ENCODE measurements at places on chromosomes 7 and 10.
A peak's percentile ranks its signal among the peaks of the same experiment; 100 is the strongest.

DNA sequence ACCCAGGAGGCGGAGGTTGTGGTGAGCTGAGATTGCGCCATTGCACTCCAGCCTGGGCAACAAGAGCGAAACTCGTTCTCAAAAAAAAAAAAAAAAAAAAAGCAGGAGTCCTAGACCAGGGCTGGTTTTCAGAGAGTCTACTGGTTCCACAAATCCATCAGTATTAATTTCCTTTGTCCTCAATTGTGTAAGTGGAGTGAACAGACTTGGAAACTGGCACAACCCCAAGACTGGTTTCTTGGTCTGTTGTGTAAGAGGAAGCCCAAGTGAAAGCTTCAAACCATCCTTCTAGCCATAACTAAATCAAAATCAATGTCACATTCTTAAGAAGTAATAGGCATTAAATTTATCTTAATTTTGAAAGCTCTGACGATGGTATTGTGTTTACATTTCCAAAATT is 213.6 kb downstream of the DGKI start:
- H3K36me3 ChIP-seq = no peaks in the 10 kb centered on the region
- no peak overlapping the region for H3K27ac ChIP-seq
- H3K27me3 ChIP-seq = no peaks in the 10 kb centered on the region
- H3K4me1 ChIP-seq = no peaks in the 10 kb centered on the region

GRCh38 chr10:121984463-121984862 is 4.5 kb upstream of the TACC2 start:
- H3K4me1 ChIP-seq = no peaks in the 10 kb centered on the region
- no peak for DNase-seq
- no peak overlapping the region for H3K27ac ChIP-seq
- no peak overlapping the region for H3K4me3 ChIP-seq

DNA sequence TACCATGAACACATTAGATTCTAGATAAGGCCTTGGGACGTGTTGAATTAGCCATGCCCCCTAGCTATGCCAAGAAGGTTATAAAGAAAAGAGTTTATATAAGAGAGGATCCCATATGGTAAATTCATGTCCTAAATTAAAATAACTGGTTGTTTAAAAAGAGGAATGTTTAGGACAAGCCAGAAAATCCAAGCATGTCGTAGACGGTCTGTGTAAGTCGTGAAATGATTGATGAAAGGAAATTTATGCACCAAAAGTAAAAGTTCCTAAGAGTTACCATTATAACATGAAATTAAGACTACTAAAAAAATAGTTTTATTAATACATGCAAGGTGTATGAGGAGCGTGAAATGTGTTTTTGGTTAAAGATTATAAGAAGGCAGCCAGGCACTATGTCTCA is 624.9 kb downstream of the ARL4A start:
- peak; percentile 24 for DNase-seq
- H3K36me3 ChIP-seq = no peaks in the 10 kb centered on the region
- no peak overlapping the region for H3K27ac ChIP-seq

GRCh38 chr10:21329995-21330627 is 195.4 kb downstream of the SKIDA1 start:
- H3K4me3 ChIP-seq = no peak overlapping the region
- H3K27me3 ChIP-seq = no peaks in the 10 kb centered on the region
- H3K4me1 ChIP-seq = no peaks in the 10 kb centered on the region
- H3K27ac ChIP-seq = no peak overlapping the region
- no peaks in the 10 kb centered on the region for H3K36me3 ChIP-seq

DNA sequence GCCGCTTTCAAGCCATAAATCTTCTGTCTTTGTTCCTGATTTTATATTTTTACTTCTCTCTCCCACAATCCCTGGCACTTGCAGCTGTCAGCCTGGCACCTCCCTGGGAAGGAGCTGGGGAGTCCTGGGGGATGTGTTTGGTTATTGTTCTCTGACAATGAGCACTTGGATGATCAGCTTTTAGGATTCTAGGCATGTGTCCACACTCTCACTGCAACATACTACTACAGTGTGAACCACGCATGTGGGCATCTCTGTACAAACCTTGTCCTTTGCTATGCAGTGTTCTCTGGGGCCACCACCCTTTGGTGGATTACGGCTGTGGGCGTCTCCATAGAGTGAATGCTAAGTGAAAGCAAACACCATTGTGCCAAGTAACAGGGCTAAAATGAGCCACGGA is 168.4 kb upstream of the KMT2E start:
- H3K36me3 ChIP-seq = no peaks in the 10 kb centered on the region
- peaks cover 16% of the 10 kb centered on the region for H3K27me3 ChIP-seq
- DNase-seq = no peak
- no peaks in the 10 kb centered on the region for H3K4me1 ChIP-seq
- no peak overlapping the region for H3K4me3 ChIP-seq

DNA sequence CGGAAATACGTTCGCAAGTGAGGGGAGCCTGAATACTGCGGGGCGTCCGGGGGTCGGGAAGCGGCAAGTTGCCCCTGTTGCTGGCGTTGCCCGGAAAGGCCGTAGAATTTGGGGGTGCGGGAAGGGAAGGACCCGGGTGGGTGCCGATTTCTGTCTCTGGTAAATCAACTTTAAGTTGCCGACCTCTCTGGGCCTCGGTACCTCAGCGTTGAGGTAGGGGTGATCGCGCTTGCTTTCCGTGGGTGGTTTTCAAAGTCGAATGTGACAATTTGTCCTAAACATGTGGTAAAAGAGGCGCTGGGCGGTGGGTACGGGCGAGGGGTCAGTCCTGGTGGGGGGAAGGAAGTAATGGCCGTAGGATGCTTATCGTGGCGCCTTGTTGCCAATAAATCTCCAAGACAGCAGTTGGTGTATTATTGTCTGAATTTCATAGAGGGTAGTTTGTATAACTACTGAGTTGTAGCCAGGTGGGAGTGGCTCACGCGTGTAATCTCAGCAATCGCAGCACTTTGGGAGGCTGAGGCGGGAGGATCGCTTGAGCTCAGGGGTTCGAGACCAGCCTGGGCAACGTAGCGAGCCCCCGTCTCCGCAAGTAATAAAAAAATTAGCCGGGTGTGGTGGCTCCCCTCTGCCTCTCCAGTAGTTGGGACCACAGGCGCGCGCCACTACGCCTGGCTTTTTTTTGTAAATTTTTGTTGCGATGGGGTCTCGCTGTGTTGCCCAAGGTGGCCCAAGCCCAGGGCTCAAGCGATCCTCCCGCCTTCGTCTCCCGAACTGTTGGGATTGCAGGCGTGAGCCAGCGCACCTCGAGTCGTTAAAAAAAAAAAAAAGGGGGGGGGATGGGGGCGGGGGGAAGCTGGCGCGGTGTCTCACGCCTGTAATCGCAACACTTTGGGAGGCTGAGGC is 644 bp downstream of the BUD23 start:
- peaks cover 54% of the 10 kb centered on the region for H3K36me3 ChIP-seq
- H3K4me3 ChIP-seq = peak overlapping the region; percentile 98
- no peaks in the 10 kb centered on the region for H3K27me3 ChIP-seq

DNA sequence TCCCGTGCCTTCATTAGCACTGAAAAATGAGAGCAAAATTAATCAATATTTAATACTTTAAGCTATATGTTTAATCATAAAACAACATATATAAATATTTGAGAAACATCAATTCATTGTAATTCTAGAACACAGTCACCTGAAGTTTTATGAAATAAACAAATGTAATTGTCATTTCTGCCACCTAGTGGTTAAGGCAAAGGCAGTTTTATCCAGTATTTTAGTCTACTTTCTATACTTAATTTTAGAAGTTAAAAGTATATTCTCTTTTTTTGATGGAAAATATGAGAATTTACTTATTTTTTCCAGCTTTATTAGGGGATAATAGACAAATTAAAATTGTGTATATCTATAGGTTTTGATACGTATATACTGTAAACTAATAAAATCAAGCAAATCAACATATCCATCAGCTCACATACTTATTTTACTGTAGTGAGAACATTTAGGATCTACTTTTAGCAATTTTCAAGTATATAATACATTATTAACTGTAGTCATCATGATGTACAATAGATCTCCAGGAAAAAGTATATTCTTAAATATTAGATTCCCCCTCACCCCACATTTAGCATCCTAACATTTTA is 16.9 kb downstream of the PCGF6 start:
- H3K4me3 ChIP-seq = no peak overlapping the region
- no peak for DNase-seq
- no peak overlapping the region for H3K27ac ChIP-seq
- no peaks in the 10 kb centered on the region for H3K4me1 ChIP-seq

GRCh38 chr7:158353606-158354570 is 233.7 kb downstream of the PTPRN2 start:
- H3K27ac ChIP-seq = no peak overlapping the region
- H3K4me3 ChIP-seq = no peak overlapping the region
- DNase-seq = peak; percentile 36
- H3K4me1 ChIP-seq = no peaks in the 10 kb centered on the region
- H3K36me3 ChIP-seq = no peaks in the 10 kb centered on the region

- no peak overlapping the region for H3K4me3 ChIP-seq
- H3K27me3 ChIP-seq = no peaks in the 10 kb centered on the region
- no peak for DNase-seq
- H3K36me3 ChIP-seq = no peaks in the 10 kb centered on the region
These were observed 180.2 kb upstream of the TPK1 start for GRCh38 chr7:145016068-145016467.

DNA sequence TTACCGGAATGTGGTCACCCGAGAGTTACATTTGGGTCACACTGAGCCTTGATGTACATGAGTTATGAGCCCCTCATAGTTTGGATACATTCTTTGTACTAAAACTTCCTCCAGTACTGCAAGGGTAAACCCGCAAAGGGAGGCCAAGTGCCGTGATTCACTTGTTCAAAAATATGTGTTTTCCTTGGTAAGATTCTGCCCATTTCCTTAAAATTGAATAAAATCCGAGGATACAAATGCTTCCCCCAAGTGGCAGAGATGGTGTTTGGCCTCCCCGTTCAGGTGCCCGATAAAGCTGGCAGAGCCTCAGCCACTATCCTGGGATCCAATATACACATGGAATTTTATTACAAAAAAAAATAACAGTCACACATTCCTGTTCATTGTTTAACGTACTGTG is 268.3 kb downstream of the DIP2C start:
- peaks cover 2% of the 10 kb centered on the region for H3K27me3 ChIP-seq
- no peak overlapping the region for H3K4me3 ChIP-seq
- H3K4me1 ChIP-seq = peaks cover 7% of the 10 kb centered on the region
- DNase-seq = no peak
- H3K27ac ChIP-seq = no peak overlapping the region

- no peaks in the 10 kb centered on the region for H3K27me3 ChIP-seq
- no peak for DNase-seq
- no peaks in the 10 kb centered on the region for H3K4me1 ChIP-seq
- no peak overlapping the region for H3K4me3 ChIP-seq
These were observed 30.7 kb upstream of the HYCC1 start for GRCh38 chr7:23044581-23044980.

DNA sequence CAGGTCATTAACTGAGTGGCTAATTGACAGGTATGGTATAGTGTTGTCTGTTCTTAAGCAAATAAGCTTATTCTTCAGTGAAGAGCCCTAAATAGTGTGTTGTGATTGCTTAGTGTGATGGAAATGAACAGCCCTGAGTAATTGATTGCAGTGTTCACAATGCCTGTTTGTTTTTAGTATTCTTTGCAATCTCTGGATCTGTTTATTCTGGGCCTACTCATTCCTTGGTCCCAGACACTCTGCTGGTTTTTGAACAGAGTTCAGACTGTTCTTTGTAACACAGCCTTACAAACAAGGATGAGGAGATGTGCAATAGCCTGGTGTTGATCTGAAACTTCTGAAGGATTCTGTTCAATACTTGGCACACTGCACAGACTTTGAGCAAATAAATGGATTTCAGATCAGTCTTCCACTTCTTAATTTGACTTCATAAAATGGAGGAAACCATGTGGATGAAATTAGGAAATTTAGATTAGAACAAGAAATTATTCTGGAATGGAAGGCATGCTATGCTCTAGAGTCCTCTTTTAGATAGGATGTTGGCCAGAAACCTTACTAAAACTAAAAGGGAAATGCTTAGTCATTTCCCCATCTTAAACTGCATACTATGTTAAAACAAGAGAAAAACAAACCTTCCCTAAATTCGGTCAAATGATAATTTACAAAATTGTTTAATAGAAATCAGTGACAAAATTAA is 444.2 kb upstream of the SEMA3D start:
- H3K36me3 ChIP-seq = no peaks in the 10 kb centered on the region
- no peaks in the 10 kb centered on the region for H3K4me1 ChIP-seq
- DNase-seq = no peak
- H3K27ac ChIP-seq = no peak overlapping the region
- H3K27me3 ChIP-seq = no peaks in the 10 kb centered on the region

GRCh38 chr7:144713850-144714249 is 122.0 kb downstream of the TPK1 start:
- no peak overlapping the region for H3K4me3 ChIP-seq
- no peaks in the 10 kb centered on the region for H3K36me3 ChIP-seq
- H3K27ac ChIP-seq = no peak overlapping the region
- DNase-seq = no peak
- H3K4me1 ChIP-seq = no peaks in the 10 kb centered on the region
- no peaks in the 10 kb centered on the region for H3K27me3 ChIP-seq

DNA sequence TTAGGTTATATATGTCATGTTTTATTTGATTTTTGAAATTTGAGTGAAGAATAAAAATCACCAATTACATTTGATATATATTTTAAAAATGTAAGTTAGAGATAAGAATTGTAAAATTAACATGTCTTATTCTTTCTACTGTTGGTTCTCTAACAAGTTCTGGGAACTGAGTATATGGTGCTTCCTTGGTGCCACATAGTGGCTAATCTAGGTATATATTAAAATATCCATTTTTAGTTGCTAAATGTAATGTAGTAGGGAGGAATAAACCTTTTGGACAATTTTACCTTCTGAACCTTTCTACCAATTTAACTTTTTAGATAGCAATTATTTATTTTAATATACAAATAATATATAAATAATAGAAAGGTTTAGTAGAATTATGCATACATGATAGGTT is 17.5 kb downstream of the CFAP69 start:
- no peak overlapping the region for H3K27ac ChIP-seq
- no peaks in the 10 kb centered on the region for H3K27me3 ChIP-seq
- no peak for DNase-seq

GRCh38 chr7:91961816-91962215 is 21.2 kb downstream of the AKAP9 start:
- H3K36me3 ChIP-seq = no peaks in the 10 kb centered on the region
- no peak for DNase-seq
- H3K27me3 ChIP-seq = no peaks in the 10 kb centered on the region
- no peak overlapping the region for H3K4me3 ChIP-seq
- no peak overlapping the region for H3K27ac ChIP-seq

DNA sequence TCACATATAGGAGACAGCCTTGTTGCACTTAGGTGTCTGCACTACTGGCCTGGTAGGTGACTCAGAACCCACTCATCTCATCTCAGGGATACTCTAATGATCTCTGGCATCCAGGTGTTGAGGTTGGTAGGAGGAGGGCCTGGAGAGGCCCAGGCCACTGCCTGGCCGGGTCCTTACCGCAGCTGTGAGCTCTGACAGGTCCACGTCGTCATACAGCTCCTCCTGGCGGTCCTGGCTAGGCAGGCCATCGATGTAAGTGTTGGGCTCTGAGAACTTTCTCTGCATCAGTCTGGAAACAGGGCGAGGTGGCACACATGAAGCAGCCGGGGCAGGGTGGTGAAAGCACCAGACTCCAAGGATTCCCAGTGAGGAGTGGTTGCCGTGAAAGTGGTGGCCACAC is 62.1 kb downstream of the VWA2 start:
- H3K4me3 ChIP-seq = no peak overlapping the region
- DNase-seq = no peak
- peaks cover 2% of the 10 kb centered on the region for H3K27me3 ChIP-seq
- no peaks in the 10 kb centered on the region for H3K4me1 ChIP-seq
- H3K36me3 ChIP-seq = no peaks in the 10 kb centered on the region
